ENCODE measurements at places on chromosomes 13 and 19. TPM values are rescaled to one million over a fixed set of nuclear protein-coding genes. Genes with fewer than 3 reads are reported as not detected.

GRCh38 chr19:38736036-38736412, 8.2 kb downstream of the CAPN12 start:
- peaks cover 6% of the 10 kb centered on the region for H3K36me3 ChIP-seq
- no peaks in the 10 kb centered on the region for H3K27me3 ChIP-seq
- DNase-seq = no peak
- no peak overlapping the region for H3K27ac ChIP-seq
- peaks cover 4% of the 10 kb centered on the region for H3K4me1 ChIP-seq

GRCh38 chr13:41006978-41007743, 12.0 kb downstream of the ELF1 start:
- no peaks in the 10 kb centered on the region for H3K27me3 ChIP-seq
- no peaks in the 10 kb centered on the region for H3K36me3 ChIP-seq
- no peak for DNase-seq
- no peak overlapping the region for H3K4me3 ChIP-seq

GRCh38 chr19:29328586-29328985, 115.6 kb upstream of the UQCRFS1 start:
- H3K27ac ChIP-seq = no peak overlapping the region
- H3K4me1 ChIP-seq = no peaks in the 10 kb centered on the region
- no peak overlapping the region for H3K4me3 ChIP-seq
- no peak for DNase-seq
- H3K27me3 ChIP-seq = no peaks in the 10 kb centered on the region

GRCh38 chr19:35267353-35267817, 1.4 kb upstream of the USF2 start:
- peak overlapping the region; percentile 78 for H3K27ac ChIP-seq
- H3K27me3 ChIP-seq = no peaks in the 10 kb centered on the region
- DNase-seq = peak; percentile 33
- H3K36me3 ChIP-seq = peaks cover 13% of the 10 kb centered on the region
- H3K4me1 ChIP-seq = peaks cover 2% of the 10 kb centered on the region

GRCh38 chr13:24038841-24039330, 121.6 kb upstream of the SPATA13 start:
- DNase-seq = peak; percentile 86
- no peak overlapping the region for H3K27ac ChIP-seq
- no peak overlapping the region for H3K4me3 ChIP-seq
- H3K36me3 ChIP-seq = no peaks in the 10 kb centered on the region
- peaks cover 19% of the 10 kb centered on the region for H3K4me1 ChIP-seq
- no peaks in the 10 kb centered on the region for H3K27me3 ChIP-seq

GRCh38 chr13:22082437-22083100, 411.7 kb downstream of the FGF9 start:
- H3K4me1 ChIP-seq = no peaks in the 10 kb centered on the region
- no peak for DNase-seq
- no peaks in the 10 kb centered on the region for H3K36me3 ChIP-seq
- H3K27ac ChIP-seq = no peak overlapping the region
- no peak overlapping the region for H3K4me3 ChIP-seq

The ZNF880 gene
- 36.5 TPM for polyA plus RNA-seq

The FGF9 gene
- 0.06 TPM for polyA plus RNA-seq

The IL11 gene
- polyA plus RNA-seq = 1.3 TPM

Data from fibroblast of lung (primary cell).